ENCODE measurements at places on chromosomes 4 and X.

DNA sequence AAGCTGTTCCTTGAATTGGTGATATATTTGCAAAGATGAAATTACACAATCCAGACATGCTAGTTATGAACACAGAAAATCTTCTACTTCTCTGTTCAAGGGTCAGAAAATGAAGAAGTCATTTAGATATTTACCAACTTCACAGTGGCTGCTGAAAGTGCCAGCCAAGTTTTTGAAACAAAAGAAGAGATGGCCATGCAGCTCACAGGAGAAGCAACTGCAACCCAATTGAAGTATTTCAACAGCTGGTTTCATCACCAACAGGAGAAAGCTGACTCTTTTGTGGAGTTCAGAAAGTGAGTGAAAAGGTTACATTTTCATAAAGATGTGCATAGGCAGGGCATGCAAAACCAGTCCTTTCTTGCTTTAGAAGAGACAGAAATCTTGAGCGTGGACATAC, 70.1 kb upstream of the LSM6 start:
- DNase-seq: no peak

DNA sequence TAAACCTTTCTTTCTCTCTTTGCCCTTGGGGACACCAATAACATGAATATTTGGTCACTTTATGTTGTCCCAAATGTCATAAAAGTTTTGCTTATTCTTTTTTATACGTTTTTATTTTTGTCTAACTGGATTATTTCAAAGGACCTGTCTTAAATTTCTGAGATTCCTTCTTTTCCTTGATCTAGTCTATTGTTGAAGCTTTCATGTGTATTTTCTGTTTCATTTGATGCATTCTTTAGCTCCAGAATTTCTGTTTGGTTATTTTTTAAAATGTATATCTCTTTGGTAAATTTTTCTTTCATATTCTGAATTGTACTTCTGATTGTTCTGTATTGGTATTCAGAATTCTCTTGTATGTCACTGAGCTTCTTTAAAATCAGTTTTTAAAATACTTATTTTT, 88.3 kb downstream of the PTCHD1 start:
- DNase-seq: no peak

DNA sequence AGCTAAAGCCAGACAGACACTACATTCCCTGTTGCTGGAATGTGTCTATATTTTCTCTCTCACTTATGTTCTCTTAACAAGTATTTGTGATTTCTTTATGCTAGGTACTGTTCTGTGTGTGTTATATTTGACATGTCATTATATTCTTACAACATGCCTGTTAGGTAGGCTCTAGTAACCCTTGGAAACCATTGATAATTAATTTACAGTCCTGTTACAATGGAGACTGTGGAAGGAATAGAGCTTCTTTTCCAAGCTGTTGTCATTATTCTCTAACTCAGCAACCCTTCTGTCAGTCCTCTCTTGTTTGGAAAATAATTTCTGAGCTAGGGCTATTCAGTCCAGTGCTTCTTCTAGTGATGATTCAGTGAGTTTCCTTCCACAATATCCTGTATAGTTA, 419.1 kb upstream of the BOD1L1 start:
- no peak for DNase-seq

- no peak for DNase-seq
These were observed 64.9 kb downstream of the N4BP2 start for GRCh38 chr4:40121515-40121914.

DNA sequence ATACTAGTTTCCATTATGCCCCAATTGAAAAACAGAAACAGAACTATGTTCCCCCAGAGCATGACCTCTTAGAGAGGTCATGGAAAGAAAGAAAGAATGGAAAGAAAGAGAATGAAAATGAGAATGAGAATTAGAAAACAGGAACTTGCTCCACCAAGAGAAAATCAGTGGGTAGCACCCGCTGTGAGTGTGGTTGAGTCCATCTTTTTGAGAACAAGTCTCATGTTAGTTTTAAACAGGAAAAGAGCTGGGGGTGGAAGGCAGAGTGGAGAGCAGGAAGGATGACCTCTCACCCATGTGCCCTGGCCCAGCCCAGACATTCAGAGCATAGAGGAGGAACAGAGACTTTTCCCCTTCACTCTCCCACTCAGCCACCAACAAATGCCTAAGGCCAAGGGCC, 4.9 kb downstream of the GSX2 start:
- DNase-seq: no peak

DNA sequence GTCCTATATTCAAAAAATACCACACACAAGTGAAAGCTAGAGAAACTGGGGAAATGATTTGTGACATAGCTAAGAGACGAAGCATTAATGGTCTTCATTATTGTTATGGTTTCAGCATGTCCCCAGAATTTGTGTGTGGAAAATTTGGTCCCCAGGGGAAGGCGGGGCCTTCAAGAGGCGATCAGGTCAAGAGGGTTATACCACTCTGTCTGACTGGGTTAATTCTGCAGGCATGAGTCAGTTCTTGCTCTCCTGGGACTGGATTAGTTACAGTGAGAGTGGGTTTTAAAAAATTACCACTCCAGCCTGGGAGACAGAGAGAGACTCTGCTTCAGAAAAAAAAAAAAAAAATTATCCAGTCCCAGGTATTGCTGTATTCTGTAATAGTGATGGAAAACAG, 2.1 kb upstream of the MTNR1A start:
- DNase-seq: no peak

GRCh38 chr4:158824425-158825274, 55.8 kb downstream of the FNIP2 start:
- no peak for DNase-seq

- peak; percentile 29 for DNase-seq
These were observed 266.8 kb downstream of the C4orf33 start for GRCh38 chr4:129362691-129363274.

DNA sequence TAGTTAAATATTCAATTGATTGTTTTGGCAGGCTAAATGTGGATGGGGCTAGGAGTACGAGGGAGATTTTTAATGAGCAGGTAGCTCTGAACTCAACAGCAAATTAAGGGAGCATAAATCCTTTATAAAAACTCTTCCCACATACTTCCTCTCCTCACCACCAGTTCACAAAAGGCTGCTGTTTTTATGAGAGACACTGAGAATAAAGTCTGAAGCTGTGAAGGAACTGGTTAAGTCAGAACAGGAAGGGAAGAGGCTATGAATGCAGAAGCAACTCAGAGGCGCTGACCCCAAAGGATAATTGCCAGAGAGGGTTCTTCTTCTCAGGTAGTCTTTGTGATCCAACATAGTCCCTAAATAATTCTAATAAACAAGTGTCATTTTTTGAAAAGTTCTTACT, 406.1 kb downstream of the GPM6A start:
- DNase-seq: no peak
